ENCODE measurements at places on chromosomes 3 and 15.

- DNase-seq, result peak; percentile 24
Measured at GRCh38 chr15:72306211-72306785, 13.7 kb downstream of the CELF6 start.

DNA sequence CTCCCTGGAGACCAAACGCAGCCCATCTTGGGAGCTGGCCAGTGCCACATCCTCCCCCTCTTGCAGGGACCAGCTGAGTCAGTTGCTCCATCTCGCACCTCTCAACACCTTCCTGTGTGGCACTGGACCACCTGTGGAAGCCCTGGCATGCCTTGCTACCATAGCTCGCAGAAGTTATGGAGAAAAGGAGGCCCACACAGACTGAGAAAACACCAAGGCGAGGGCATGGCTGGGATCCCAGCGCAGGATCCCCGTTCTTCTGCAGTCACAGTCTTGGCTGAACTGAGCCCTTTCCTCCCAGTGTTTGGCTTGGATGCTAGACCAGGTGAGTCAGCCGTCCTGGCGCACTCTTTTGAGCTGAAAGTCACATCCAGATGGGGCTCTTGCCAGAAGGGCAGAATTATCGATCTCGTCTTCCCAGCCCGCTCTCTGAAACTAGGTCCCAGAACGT is 46.9 kb downstream of the CHRD start:
- DNase-seq, result no peak

DNA sequence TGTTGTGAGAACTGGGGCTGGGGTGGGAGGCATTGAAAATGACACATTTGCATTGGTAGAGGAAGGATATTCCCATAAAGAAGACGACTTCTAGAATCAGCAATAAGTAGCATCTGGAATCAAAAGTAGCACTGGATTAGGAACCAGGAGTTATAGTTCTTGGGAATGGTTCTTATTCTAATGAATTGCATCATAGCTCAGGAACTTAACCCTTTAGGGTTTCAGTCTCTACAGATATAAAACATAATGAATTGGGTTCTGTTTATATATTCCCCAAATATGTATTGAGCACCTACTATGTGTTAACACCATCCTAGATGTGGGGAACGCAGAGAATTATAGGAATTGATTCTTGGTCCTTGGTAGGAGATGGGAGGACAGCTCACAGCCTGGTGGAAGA is 16.3 kb upstream of the SNRK start:
- no peak for DNase-seq

- no peak for DNase-seq
Measured at GRCh38 chr3:43211681-43212080, 74.7 kb upstream of the SNRK start.

DNA sequence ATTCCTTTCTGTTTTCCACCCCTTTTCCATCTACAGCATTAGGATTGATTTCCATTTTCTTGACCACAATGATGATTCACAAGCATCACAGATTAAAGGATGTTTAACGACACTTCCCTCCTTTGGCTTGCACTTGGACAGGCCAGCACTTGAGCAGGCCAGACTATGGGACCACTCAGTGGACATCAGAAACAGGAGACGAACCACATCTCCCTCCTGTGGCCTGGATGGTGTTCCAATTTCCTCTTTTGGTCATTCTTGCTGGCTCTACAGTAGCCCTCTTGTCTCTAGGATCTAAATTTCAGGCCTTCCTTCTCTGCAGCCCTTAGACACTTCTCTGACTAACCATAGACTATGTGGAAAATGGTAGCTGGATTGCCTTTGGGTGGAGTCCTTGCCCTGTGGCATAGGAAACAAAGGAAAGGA is 78.8 kb upstream of the BOC start:
- DNase-seq, result no peak

DNA sequence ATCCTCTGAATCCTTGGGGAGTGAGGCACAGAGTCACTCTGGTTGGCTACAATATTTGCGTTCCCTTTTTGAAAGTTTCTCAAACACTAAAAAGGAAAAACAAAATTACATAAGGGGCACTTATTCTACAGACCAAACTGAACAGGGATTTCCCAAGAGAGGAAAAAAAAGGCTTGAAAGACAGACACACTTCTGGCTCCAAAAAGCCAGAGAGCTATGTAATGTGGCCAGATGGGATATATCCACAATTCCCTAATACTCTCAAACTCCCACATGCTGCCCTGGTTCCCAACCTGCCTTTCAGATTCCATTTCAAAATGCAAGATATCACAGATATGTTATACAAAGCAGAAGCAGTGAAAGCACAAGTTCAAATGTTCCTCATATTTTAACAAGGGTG is 1.6 kb downstream of the FRMD4B start:
- DNase-seq, result no peak

DNA sequence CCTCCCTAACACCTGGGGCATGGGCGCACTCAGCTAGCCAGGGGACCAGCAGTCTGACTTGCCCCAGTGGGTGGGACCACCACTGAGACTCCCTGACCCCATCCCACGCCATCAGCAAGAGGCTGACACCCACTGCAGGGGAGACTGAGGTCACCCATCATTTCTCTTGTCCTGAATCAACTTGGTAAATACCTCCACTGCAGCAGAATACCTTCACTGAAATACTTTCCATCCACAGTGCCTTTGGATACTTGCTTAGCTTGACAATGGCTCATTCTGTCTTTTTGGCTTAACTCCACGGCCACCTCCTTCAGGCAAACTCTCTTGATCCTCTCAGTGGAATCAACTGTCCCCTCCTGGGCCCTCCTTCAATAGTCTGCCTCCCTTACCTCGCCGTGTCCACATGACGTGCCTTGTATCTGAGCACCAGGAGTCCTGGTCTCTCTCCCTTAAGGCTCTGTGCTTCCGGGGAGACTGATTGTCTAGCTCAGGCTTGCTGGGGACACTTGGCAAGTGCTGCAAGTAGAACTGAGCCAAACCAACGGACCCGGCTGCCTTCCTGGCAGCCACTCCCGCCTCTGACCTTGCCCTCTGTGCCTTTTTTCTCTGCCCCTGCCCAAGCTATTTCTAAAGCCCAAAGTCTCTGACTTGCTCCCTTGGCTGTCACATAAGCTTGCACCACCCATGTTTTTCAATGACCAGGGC is 119.1 kb downstream of the ADCY5 start:
- DNase-seq, result no peak

- no peak for DNase-seq
Measured at GRCh38 chr3:22729981-22730380, 473.1 kb upstream of the UBE2E2 start.

GRCh38 chr3:157163217-157163953 is 3.4 kb upstream of the CCNL1 start:
- no peak for DNase-seq

- DNase-seq, result no peak
Measured at GRCh38 chr15:45868109-45868691, 233.4 kb downstream of the SQOR start.

DNA sequence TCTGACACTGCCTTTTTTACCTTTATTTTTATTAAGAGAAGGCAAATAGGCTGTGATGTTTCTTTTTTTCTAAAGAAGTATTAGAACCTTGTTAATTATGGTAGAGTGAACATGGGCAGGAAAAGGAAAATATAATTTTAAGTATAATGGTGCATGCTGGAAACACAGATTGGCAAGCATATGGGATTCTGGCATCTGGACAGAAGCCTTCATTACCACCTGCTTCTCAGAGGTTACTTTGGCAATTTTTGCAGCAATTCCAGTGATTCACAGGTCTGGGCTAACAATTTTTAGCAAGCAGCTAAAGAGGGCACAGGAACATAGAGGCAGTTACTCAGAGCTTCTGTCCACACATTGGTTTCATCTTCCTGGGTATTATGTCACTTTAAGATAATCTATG is 258.3 kb downstream of the DIPK2A start:
- DNase-seq, result no peak

GRCh38 chr3:100090669-100091005 is 23.7 kb downstream of the FILIP1L start:
- no peak for DNase-seq

DNA sequence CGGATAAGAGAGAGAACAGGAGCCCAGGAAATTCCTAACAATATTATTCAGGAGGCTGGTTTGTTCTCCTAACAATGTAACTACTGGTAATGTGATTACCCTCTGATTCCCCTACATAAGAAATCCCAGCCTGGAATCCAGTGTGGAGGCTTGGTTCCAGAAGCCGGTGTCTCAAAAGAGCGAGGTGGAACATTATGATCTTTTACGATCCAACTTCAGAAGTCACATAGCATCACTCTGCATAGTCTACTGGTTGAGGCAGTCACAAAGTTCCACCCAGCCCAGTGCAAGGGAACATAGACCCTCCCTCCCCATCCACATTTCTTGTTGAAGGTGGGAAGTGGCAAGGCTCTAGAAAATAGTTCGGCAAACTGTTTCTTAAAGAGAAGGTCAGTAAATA is 81.6 kb upstream of the GALNT15 start:
- no peak for DNase-seq

GRCh38 chr3:127702151-127702578 is 29.4 kb downstream of the ABTB1 start:
- no peak for DNase-seq

DNA sequence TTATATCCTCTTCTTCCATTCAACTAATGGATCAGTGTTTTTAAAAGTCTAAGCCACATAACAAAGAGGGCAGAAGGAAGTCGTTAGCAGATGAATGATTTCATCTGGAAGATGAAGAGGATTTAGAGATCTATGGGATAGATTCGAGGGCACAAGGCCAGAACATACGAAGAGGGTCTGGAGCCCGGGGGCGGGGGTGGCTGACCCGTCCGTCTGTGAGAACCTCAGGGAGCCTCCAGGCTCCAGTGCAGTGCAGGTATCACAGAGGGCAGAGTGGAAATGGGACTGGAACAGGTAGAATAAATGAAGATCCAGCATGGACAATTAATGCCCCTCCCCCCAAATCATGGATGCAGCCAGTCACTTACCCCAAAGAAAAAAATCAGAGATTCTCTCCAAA is 1.5 kb upstream of the GOLGA8B start:
- DNase-seq, result no peak

DNA sequence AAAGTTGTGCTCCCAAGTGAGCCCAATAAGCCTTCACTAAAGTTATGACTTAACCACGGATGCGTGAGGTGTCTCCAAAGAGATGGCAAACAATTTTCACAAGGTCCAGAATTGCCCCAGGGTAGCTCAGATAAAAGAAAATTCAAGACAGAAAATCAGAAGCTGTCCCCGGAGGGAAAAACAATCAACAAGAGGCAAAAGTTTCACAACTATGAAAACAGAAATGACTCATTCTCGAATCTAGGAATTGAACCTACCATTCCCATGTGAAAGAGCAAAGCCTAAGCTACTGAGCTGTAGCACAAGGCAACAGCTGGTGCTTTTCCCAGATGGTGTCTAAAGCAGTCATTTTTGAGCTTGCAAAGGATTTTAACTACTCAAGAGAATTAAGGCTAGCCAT is 33.5 kb upstream of the MKRN3 start:
- no peak for DNase-seq

DNA sequence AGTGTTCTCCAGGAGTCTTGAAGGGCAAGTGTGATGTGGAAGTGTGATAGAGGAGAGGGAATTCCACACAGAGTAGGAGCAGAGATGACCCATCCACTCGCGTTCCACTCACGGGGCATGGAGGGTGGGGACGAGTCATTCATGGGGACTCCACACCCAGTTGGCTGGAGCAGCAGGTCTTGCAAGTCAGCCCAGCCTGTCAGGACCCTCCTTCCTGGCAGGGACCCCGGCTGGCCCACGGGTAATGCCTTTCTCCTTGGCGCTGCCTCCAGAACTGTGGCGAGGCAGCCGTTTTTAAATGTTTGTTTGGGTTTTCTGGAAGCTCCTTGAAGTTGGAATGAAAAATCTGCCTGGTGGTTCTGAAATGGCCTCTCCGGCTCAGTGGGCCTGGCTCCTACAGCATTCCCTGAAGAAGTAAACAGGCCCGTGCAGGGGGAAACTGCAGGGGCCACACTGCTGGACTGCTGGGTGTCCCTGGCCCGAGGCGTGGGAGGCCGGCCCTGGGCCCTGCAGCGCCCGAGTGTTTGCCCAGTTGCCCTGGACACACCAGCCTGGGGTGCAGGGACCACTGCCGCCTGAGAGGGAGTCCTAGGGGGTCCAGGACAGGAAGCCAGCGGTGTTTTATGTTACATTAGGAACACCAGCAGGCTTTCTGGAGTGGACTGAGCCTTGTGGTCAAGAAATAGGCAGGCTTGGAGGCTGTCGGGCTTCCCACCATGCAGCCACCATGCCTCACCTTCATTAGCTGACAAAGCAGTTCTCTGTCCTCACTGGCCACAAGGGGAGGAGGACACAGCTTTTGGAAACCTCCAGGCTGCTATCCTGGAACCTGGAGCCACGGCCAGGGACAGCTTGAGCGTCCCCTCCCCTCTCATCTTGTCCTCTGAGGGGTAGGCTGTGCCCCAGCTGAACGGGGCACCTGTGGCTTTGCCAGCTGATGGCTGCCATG is 61.3 kb downstream of the CEMIP start:
- no peak for DNase-seq

GRCh38 chr15:90994059-90994416 is 297 bp downstream of the PRC1 start:
- DNase-seq, result no peak

GRCh38 chr15:99324082-99324620 is 72.9 kb downstream of the LRRC28 start:
- DNase-seq, result no peak

- DNase-seq, result no peak
Measured at GRCh38 chr3:148084931-148085330, 612.8 kb upstream of the AGTR1 start.

- DNase-seq, result no peak
Measured at GRCh38 chr3:31984321-31984720, 2.8 kb downstream of the ZNF860 start.

DNA sequence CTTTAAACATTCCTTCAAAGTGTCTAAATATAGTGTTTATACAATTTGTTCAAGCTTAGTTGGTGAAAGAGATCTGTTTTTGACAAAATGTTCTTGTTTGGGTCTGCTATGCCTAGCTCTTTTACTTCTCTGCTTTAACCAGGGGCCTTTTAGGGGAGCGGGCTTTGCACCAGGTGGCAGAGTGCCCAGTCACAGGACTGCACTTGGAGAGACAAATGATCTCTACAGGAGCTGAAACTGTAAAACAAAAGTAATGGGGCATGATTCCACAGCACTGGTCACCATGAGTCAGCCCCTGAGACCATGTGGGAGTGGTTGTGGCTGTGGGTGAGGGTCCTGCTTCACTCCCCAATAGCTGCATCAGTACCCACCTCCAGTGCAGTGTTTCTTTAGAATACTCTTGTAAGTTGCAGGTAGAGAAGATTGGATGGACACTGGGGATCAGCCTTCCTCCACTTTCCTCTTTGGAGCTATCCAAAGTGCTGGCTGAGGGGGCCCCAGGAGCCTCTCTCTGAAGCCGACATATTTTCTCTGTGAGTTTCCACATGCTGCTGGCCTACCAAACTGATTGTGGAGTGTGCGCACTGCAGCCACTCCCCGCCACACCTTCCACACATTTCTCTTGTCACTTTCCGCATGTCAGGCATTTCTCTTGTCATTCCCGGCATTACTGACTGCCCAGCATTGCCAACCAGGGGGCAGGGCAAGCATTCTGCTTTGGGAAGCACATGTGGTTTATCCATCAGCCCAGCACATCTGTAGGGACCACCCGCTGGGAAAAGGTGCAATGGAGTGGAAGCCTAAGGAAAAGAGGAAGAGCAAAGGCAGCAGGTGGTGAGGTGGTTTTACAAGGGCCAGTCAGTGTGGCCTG is 110.0 kb downstream of the EPHB1 start:
- no peak for DNase-seq

Measured in effector CD4-positive, alpha-beta T cell (primary cell).